ENCODE measurements at places on chromosomes 4 and X.

GRCh38 chr4:36385951-36386571 is 104.6 kb downstream of the DTHD1 start:
- DNase-seq = no peak

GRCh38 chr4:42671431-42672194 is 14.7 kb upstream of the ATP8A1 start:
- DNase-seq = no peak

GRCh38 chr4:140137671-140138070 is 16.3 kb downstream of the MAML3 start:
- no peak for DNase-seq

GRCh38 chr4:108396900-108397497 is 223.4 kb upstream of the RPL34 start:
- DNase-seq = no peak

- DNase-seq = peak; percentile 92
Observed at GRCh38 chr4:39977489-39978377, at the start of gene PDS5A. TSS of gene PDS5A (minus strand) at chr4:39977911. CDS start at chr4:39976577, 1,334 bp downstream.

DNA sequence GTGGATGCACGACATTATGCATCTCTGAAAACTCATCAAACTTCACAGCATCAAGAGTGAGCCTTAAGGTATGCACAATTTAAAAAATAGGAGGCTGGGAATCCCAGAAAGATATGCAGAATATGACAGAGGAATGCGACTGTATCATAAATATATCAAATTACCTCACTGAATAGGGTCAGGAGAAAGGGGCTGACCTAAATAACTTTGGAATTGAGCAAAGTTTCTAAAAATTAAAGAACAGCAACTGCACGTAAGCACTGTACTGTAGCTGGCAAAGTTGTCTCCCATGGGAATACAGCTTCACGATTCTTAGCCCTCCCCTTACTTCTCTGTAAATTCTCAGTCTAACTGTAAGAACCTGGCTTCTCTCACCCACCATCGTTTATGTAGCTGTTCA is 397.4 kb upstream of the ZFP42 start:
- no peak for DNase-seq

DNA sequence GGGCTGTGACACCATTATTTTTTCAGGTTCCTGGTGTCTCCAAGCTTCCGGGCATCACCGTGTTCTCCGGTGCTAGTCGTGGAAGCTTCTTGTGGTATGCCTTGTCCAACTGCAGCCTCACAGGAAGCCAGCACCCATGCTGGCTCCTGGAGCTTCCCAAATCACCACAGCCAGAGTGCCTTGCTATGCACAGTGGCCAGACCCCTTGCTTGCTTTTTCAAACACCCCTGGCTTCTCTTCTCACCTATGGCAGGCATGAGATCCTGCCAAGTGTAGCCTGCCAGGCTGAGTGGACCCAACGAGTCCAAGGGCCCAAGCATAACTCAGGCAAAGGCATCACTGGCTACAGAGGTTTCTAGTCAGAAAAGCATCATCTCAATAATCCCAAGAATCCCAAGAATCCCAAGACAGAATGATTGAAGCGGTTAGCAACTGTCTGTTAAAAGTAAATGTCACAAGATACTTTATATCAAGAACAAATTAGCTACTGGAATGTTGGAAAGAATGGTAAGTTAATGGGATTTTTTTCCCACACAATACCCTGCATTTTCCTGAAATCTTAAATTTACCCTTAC is 1522.9 kb downstream of the PCDH18 start:
- no peak for DNase-seq

- DNase-seq = no peak
Observed at GRCh38 chr4:170025523-170026252, 507 bp downstream of the MFAP3L start.

GRCh38 chr4:76426272-76426671 is 5.3 kb upstream of the CCDC158 start:
- DNase-seq = no peak

GRCh38 chrX:107978707-107979307 is 3.4 kb downstream of the TEX13B start:
- DNase-seq = no peak

- DNase-seq = peak; percentile 35
Observed at GRCh38 chr4:140116442-140117104, 37.4 kb downstream of the MAML3 start.

GRCh38 chr4:36445480-36445879 is 164.1 kb downstream of the DTHD1 start:
- DNase-seq = no peak

DNA sequence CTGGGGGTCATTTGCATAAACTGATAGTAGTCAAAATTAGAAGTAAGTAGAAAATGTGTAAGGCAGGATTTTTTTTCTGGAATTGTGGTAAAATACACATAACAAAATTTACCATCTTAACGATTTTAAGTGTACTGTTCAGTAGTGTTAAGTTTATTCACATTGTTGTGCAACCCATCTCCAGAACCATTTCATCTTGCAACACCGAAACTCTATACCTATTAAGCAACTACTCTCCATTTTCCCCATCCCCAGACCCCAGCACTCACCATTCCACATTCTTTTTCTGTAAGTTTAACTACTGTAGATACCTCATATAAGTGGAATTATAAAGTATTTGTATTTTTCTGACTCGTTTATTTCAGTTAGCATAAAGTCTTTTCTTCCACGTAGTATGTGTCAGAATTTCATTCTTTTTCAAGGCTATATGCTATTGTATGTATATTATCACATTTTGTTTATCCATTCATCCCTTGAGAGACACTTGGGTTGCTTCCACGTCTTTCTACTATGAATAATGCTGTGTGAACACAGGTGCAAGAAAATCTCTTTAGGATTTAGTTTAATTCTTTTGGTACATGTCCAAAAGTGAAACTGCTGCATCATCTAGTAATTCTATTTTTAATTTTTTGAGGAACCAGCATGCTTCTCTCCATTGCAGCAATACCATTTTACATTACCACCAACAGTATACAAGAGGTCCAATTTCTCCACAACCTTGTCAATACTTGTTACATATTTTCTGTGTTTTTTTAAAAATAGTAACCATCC is 39.1 kb upstream of the NSUN7 start:
- no peak for DNase-seq

DNA sequence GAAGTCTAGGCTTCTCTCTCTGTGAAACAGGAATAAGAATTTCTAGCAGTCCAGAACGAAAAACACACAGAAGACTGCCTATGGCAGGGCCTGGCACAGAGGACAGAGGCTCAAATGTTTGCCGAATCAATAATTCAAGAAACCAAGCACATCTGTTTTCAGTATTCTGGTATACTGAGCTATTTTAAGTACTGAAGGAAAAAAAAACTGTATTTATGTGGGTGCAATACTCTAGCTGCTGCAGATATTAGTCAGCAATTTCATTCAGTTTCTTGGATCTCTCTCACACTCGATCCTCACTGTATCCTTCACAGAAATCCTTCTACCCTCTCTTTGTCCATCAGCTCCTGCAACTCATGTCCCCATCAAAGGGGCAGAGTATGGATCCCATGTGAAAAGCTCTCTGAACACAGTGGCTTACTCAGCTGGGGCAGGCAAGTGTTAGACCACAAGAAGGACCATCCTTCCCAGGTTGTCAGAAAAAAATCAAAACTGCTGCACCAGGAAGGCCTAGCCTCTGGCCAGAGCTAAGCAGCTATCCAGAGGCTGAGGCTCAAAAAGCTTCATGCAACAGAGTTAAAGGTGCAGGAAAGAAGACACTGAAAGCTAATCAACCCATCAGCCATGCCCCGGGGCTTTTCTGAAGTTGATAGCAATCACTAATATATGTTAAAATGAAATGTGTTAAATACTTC is 9.1 kb upstream of the USO1 start:
- DNase-seq = no peak

DNA sequence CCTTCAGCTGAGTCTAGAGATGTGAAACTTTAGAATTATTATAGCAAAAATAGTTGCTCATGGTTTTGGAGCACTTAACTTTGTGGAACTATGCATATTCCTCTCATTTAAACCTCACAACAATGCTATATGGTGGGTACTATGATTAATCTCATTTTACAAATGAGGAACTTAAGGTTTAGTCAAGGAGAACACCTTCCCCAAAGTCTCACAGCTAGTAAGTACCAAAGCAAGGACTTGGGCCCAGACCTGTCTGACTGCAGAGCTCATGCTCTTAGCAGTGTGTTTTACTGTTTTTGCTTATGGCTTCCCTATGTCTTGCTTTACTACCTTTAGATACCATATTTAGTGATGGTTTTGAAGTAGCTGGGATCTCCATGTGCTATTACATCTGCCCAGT is 5.1 kb downstream of the UBE2A start:
- DNase-seq = no peak

- no peak for DNase-seq
Observed at GRCh38 chr4:159060161-159060560, 42.7 kb upstream of the RAPGEF2 start.

Data from BE2C (cell line).